ENCODE measurements at places on chromosomes 2 and 18. TPM values are rescaled to one million over a fixed set of nuclear protein-coding genes. Genes with fewer than 3 reads are reported as not detected.

DNA sequence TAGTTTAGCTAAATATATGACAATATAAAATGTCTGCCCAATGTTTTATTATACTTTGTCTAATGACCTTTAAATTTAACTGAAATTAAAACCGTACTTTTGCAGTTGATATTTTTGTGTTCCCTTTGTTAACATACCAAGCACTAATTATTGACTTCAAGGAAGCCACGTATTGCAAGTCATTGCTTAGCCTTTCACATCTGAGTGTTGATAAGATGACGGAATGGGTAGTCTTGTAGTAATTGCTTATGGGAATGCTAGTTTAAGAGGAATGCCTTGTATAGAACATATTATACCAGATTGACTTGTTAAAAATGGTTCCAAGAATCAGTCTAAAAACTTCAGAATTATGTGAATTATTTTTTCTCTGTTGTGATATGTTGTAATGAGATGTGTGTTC is 14.0 kb upstream of the ELAC1 start:
- DNase-seq: no peak

DNA sequence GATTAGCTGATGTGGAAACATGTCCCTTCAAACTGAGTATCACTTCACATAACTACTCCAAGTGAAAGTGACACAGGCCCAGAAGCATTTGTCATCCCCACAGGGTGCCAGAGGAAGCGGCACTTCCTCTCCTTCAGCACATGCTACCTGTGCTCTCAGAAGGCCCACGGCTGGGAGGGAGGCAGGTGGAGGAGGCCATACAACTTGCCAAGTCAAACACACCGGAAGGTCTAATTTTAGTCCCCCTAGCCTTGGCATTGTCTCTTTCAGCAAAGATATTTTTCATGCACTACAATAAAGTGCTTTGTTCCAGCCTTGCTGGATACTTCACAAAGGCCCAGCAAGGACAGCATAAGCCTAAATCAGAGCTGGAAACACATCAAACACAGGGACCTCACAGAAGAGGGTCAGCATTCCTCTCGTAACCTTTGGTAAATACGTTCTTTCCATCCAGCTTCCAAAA is 38.0 kb downstream of the VSNL1 start:
- no peak for DNase-seq

IL37 gene
- not detected for total RNA-seq

GRCh38 chr2:155518094-155518493 is 814.4 kb downstream of the NR4A2 start:
- DNase-seq: no peak

- no peak for DNase-seq
These were observed 115.6 kb downstream of the PPP1R1C start for GRCh38 chr2:182101263-182101662.
